Activated T-helper 2 cell treated with anti-CD3 and anti-CD28 coated beads, Interferon-gamma antibody, Interleukin-2, Interleukin-4, amounts not matched to agents 10 μg/mL and 5 μg/mL and 100 μg/mL, durations not matched to agents 14 hours and 24 hours and 36 hours (primary cell): ENCODE measurements at places on chromosomes 5 and 9.
A peak's percentile ranks its signal among the peaks of the same experiment; 100 is the strongest.

DNA sequence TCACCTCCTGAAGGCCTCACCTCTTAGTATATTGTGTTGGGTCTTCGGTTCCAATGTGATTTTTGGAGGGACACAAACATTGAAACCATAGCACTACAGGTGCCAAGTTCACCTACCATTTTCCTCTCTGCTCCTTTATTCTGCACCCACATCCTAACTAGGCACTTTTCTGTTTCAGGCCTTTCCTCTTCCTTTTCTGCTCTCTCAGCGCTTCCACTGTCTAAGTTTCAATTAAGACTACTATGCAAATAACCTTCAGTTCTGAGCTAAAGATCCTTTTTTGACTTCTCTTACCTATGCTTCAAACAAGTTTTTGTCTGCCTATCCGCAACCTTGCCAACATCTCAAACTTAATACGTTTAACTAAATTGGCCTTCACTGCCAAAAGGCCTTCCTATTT is 25.4 kb upstream of the ZFYVE16 start:
- no peak for DNase-seq

DNA sequence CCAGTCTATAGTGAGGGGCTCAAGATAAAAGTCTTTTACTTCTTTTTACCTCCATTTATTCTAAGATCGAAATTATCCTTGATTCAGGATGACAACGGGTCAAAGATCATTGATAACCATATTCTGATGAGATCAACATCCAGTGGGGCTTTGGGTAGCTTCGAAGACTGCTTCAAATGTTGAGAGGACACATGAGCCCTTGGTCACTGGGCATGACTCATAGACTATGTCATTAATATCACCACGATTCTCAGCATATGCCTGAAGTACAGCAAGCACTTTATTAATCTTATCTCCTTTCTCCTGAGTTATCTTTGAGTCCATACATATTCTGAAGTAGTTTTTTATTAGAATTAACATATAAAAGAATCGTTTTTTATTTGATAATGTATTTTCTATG is 117.1 kb upstream of the DAB2 start:
- no peak for DNase-seq

DNA sequence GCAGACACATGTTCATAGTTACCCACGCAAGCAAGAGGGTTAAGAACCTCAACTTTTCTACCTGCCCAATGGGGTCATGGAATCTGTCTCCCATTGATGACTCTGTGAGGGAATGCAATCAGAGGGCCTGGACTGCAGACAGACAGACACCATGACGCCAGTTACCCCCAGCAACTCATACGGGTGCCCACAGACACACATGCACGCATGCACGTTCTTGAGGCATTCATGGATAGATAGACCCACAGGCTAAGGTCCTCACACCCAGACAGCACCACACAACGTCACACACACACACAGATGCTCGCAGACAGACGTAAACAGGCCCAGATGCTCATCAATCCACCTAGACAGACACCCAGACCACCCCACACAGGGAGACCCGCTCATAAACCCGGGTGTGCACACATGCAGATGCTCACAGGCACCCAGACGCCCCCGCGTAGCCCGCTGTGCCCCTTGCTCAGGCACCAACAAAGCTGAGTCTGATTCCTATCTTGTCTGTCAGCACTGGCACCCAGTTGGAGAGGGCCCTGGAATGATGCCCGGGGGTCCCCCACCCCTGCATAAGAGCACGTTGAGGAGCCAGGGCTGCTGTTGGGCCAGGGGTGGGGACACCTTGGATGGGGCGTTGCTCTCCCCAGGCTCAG is 23.6 kb downstream of the LHX2 start:
- DNase-seq = no peak

- no peak for DNase-seq
Measured at GRCh38 chr5:136482206-136482605, 116.9 kb upstream of the TRPC7 start.

DNA sequence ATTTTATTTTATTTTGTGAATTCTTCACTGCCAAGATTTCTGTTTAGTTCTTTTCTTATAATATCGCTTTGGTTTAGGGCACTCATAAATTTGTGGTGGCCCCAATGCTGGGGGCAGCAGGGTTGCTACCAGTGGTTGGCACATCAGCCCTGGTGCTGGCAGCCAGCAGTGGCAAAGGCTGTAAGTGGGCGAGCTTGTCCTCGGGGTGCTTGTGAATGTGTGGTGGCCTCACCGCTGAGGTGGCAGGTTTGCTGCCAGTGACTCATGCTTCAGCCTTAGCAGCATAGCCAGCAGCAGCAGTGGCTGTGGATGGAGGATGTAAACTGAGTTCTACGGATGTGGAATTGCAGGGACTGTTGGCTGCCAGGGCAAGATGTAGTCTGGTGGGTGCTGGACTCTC is 262.9 kb upstream of the DMAC1 start:
- DNase-seq = no peak

DNA sequence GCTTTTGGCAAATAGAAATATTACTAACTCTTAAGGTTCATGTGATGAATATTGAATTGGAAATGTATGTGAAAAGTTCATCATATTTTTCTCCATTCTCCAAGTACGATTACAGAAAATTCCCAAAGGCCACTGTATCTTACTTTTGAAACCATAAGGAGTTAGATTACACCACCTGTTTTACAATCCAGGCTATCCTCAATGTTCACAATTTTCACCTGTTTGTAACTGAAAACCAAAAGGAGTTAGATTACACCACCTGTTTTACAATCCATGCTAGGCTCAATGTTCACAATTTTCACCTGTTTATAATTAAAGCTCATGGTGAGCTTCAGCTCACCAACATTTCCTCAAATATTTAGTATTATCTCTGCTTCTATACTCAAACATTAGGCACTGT is 188.0 kb downstream of the HCN1 start:
- no peak for DNase-seq

DNA sequence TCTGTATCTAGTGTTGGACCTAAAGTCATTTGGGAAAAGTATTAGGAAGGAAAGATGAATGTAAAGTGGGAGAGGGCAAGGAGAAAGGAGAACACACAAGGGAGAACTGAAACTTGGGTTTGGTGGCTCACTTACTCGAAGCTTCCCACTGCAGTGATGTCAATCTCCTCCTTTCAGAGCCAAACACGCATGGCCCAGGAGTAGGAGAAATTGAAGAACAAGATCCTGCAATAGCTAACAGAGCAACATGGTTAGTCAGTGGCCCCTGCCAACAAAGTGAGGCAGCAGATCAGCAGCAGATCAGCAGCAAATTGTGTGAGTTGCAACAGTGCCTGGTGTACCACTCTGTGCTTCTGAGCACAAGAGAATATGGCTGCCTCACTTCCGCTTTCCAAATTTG is 366.4 kb downstream of the PSAT1 start:
- no peak for DNase-seq

DNA sequence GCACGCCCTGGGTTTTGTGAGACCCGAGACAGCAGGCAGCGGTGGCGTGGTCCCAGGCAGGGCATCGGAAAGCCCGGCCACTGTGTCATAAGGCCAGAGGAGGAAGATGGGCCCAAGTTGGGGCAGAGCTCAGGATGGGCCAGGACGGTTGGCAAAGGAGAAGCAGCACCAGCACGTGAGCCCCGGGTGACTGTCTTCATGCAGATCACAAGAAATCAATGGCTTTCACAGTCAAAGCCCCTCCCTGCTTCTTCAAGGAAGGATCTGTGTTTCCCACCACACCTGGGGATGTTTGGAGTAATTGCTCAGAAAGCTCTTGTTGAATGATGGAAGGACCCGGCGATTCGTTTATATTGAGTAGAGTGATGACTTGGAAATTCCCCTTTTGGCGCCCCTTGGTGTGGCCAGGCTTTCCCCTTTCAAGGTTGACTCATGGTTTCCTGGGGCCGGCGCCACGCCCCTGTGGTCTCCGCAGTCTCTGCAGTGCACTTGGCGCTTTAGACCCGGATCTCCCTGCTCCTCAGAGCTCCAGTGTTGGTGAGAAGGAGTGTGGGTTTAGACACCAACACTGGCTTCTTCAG is 52.1 kb downstream of the IL31RA start:
- DNase-seq = peak; percentile 70

DNA sequence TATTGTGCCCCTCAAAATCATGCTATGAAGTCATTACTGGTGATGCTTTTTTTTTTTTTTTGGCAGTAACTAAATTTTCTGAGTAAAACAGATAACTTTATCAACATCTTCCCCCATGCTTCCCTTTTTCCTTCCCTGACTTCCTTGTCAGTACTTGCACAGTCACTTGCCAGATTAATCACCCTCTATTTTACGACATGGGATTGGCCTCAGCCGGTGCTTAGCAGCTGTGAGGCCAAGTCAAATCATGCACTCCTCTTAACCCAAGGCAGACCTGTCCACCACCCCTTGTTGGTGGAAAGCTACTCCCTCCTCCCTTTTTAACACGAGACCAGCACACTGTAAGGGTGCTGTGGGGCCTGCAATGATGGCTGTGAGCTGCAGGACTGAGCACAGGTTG is 118.0 kb upstream of the OTULINL start:
- DNase-seq = no peak
